ENCODE measurements at places on chromosomes 1 and 21. TPM values are rescaled to one million over a fixed set of nuclear protein-coding genes. Genes with fewer than 3 reads are reported as not detected.

The SPRR2B gene
- not detected for total RNA-seq

The PLA2G2F gene
- not detected for total RNA-seq

The ACOT7 gene
- 33.0 TPM for total RNA-seq

- H3K27ac ChIP-seq, result no peak overlapping the region
- no peak for DNase-seq
- no peaks in the 10 kb centered on the region for H3K4me1 ChIP-seq
- H3K4me3 ChIP-seq, result no peak overlapping the region
- H3K27me3 ChIP-seq, result no peaks in the 10 kb centered on the region
Measured at GRCh38 chr1:6688757-6689156, 12.9 kb downstream of the DNAJC11 start.

GRCh38 chr1:169499807-169500206 lies 14.1 kb upstream of the SLC19A2 start:
- H3K27ac ChIP-seq, result no peak overlapping the region
- H3K27me3 ChIP-seq, result no peaks in the 10 kb centered on the region
- no peak overlapping the region for H3K4me3 ChIP-seq
- no peaks in the 10 kb centered on the region for H3K4me1 ChIP-seq

DNA sequence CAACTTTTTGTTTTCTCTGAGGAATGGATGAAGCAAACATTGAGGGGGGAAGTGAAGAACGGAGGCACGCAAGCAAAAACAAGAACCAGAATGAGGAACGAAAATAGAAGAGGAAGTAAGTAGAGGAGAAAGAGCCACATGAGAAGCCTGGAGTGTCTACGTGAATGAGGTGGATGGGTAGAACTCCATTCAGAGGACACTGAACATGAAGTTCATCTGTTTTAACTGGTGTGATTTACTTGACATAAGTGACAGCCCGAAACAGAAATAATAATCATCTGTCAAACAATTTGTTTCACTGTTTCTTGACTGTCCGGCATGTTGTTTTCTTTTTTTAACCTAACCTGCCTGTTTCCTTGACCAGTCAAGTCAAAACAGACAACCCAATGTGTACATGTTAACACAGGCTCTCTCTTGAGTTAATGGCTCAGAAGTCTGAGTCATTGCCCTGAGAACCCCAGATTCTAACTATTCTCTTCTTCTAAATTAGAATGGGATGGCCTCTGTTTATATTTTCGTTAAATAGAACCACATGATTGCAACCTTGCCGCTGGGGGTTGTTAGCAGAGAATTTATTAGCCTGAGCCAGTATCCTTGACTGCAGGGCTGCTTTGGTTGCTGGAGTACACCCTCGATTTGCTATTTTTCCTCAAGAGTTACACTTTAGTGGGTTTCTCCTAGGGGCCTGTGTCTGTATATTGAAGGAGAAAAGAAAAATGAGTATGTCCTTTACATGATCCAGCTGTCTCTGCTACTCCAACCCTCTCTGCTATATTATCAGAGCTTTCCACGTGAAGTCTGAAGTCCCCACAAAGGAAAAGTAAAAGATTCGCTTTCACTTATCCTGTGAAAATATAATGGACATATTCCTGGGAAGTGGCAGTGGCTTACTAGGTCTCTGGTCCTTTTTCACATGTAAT lies 151.7 kb downstream of the ZC3H11B start:
- no peak for DNase-seq
- H3K4me3 ChIP-seq, result no peak overlapping the region
- no peaks in the 10 kb centered on the region for H3K27me3 ChIP-seq
- no peaks in the 10 kb centered on the region for H3K36me3 ChIP-seq

GRCh38 chr1:40860706-40861223 lies 1.4 kb downstream of the CITED4 start:
- peak overlapping the region; percentile 88 for H3K27ac ChIP-seq
- DNase-seq, result no peak
- H3K4me1 ChIP-seq, result peaks cover 30% of the 10 kb centered on the region
- H3K4me3 ChIP-seq, result peak overlapping the region; percentile 87
- no peaks in the 10 kb centered on the region for H3K27me3 ChIP-seq

GRCh38 chr1:6448749-6449631 lies 17.0 kb downstream of the TNFRSF25 start:
- H3K27me3 ChIP-seq, result peaks cover 10% of the 10 kb centered on the region
- H3K27ac ChIP-seq, result no peak overlapping the region
- H3K36me3 ChIP-seq, result no peaks in the 10 kb centered on the region
- no peaks in the 10 kb centered on the region for H3K4me1 ChIP-seq
- peak overlapping the region; percentile 50 for H3K4me3 ChIP-seq

DNA sequence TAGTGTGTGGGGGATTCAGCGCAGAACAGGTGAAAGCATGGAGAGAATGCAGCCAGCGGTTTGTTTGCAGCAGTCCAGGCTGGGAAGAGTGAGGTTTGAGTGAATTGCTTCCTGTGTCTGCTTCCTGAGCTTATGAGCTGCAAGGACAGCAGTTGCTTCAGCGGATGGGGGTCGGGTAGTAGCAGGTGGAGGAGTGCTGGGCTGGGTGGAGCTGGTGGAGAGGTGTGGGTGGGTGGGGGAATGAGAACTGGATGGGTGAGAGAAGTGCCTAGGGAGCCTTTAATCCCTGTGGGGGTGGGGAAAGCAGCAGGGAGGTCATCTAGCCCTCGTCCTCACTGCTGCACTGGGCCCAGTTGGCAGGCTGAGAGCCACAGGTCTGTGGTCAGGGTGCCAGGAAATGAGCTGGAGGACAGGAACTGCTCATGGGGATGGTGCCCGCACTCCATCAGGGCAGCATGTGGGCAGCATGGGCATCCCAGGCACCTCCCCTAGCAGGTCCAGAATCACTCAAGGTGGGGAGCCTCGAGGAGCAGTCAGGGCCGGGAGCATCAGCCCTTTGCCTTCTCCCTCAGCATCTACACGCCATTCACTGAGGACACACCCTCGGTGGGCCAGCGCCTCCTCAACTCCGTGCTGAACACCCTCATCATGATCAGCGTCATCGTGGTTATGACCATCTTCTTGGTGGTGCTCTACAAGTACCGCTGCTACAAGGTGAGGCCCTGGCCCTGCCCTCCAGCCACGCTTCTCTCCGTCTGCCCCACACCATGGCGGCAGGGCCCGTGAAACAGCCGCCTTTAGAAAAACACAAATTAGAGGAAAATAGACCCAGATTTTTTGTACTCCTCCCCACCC lies 14.8 kb downstream of the PSEN2 start:
- peaks cover 3% of the 10 kb centered on the region for H3K4me1 ChIP-seq
- peaks cover 25% of the 10 kb centered on the region for H3K36me3 ChIP-seq
- DNase-seq, result no peak
- no peak overlapping the region for H3K4me3 ChIP-seq
- H3K27me3 ChIP-seq, result no peaks in the 10 kb centered on the region
- no peak overlapping the region for H3K27ac ChIP-seq

- peaks cover 7% of the 10 kb centered on the region for H3K36me3 ChIP-seq
- no peak overlapping the region for H3K27ac ChIP-seq
- DNase-seq, result no peak
- H3K4me3 ChIP-seq, result no peak overlapping the region
- no peaks in the 10 kb centered on the region for H3K27me3 ChIP-seq
Measured at GRCh38 chr1:209858561-209859103, 30.9 kb downstream of the UTP25 start.

GRCh38 chr21:14918527-14918926 lies 146.3 kb downstream of the NRIP1 start:
- DNase-seq, result no peak
- no peaks in the 10 kb centered on the region for H3K36me3 ChIP-seq
- no peaks in the 10 kb centered on the region for H3K27me3 ChIP-seq

Measured in thoracic aorta (tissue), 2 donors.